Activated CD8-positive, alpha-beta T cell treated with anti-CD3 and anti-CD28 coated beads, Interleukin-2, amount 10 ng/mL, durations not matched to agents 7 days and 5 days (primary cell): ENCODE measurements at places on chromosomes 13 and 19. TPM values are rescaled to one million over a fixed set of nuclear protein-coding genes. Genes with fewer than 3 reads are reported as not detected.
A peak's percentile ranks its signal among the peaks of the same experiment; 100 is the strongest.

- H3K27ac ChIP-seq: no peak overlapping the region
- peaks cover 5% of the 10 kb centered on the region for H3K4me1 ChIP-seq
- no peak for DNase-seq
These were observed 95.1 kb downstream of the ATP8A2 start for GRCh38 chr13:25466880-25467279.

- DNase-seq: no peak
- no peak overlapping the region for H3K4me3 ChIP-seq
- no peaks in the 10 kb centered on the region for H3K36me3 ChIP-seq
- no peak overlapping the region for H3K27ac ChIP-seq
- no peaks in the 10 kb centered on the region for H3K27me3 ChIP-seq
These were observed 383.3 kb downstream of the DACH1 start for GRCh38 chr13:71483733-71484132.

DNA sequence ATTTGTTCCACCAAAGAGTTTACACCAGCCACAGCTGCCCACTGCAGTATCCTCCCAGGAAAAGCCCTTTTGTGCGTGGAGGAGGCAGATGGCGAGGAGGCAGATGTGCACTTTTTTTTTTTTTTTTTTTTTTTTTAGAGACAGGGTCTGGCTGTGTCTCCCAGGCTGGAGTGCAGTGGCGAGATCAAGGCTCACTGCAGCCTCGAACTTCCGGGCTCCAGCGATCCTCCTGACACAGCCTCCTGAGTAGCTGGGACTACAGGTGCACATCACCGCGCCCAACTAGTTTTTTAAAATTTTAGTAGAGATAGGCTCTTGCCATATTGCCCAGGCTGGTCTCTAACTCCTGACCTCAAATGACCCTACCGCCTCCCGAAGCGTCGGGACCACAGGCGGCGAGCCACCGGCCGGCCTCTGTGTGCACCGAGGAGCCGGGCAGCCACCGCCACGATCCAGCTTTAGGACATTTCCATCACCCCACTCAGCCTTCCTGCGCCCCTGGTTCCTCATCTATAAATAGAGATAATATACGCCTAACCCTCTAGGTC is 563 bp upstream of the PDCD5 start:
- H3K4me1 ChIP-seq: peaks cover 31% of the 10 kb centered on the region
- no peak for DNase-seq
- H3K4me3 ChIP-seq: peak overlapping the region; percentile 84
- peak overlapping the region; percentile 85 for H3K27ac ChIP-seq
- H3K27me3 ChIP-seq: peaks cover 12% of the 10 kb centered on the region
- H3K36me3 ChIP-seq: peaks cover 20% of the 10 kb centered on the region

GRCh38 chr19:7307590-7308218 is 13.5 kb upstream of the INSR start:
- no peak overlapping the region for H3K27ac ChIP-seq
- no peaks in the 10 kb centered on the region for H3K27me3 ChIP-seq
- no peak overlapping the region for H3K4me3 ChIP-seq
- no peak for DNase-seq
- no peaks in the 10 kb centered on the region for H3K36me3 ChIP-seq
- no peaks in the 10 kb centered on the region for H3K4me1 ChIP-seq

- H3K4me3 ChIP-seq: no peak overlapping the region
- H3K27ac ChIP-seq: no peak overlapping the region
- peaks cover 13% of the 10 kb centered on the region for H3K27me3 ChIP-seq
These were observed 53.9 kb upstream of the FLT1 start for GRCh38 chr13:28548872-28549271.

- H3K27me3 ChIP-seq: no peaks in the 10 kb centered on the region
- no peaks in the 10 kb centered on the region for H3K36me3 ChIP-seq
- no peak overlapping the region for H3K4me3 ChIP-seq
- no peak overlapping the region for H3K27ac ChIP-seq
- no peak for DNase-seq
- H3K4me1 ChIP-seq: no peaks in the 10 kb centered on the region
These were observed 16.0 kb upstream of the OLFM2 start for GRCh38 chr19:9952276-9952675.

- H3K4me1 ChIP-seq: peaks cover 12% of the 10 kb centered on the region
- no peak overlapping the region for H3K27ac ChIP-seq
- peak; percentile 21 for DNase-seq
- H3K27me3 ChIP-seq: peaks cover 56% of the 10 kb centered on the region
- H3K4me3 ChIP-seq: peak overlapping the region; percentile 20
- H3K36me3 ChIP-seq: no peaks in the 10 kb centered on the region
These were observed 1.1 kb upstream of the FARP1 start for GRCh38 chr13:98141509-98142379.

DNA sequence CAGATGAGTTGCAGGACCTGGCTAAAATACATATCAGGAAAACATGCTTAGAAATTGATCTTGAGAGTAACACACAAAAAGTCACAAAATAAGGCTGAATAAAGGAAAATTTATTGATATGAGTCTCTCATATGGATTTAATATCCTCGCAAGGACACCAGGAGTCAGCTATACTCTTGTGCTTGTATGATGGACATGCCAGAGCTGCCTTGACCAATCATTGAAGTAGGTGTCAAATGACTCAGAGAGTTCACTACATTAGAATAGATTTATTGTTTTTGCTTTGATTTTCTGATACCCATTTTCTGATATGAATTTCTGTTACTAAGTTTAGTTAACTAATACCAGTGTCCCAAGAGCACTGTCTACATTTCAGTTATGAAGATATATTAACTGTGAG is 37.4 kb upstream of the CSNK1A1L start:
- no peak for DNase-seq
- no peaks in the 10 kb centered on the region for H3K27me3 ChIP-seq
- H3K36me3 ChIP-seq: no peaks in the 10 kb centered on the region
- no peaks in the 10 kb centered on the region for H3K4me1 ChIP-seq
- no peak overlapping the region for H3K4me3 ChIP-seq

The RGCC gene
- total RNA-seq: 23.8 TPM

The TMEM150B gene
- total RNA-seq: 0.26 TPM

DNA sequence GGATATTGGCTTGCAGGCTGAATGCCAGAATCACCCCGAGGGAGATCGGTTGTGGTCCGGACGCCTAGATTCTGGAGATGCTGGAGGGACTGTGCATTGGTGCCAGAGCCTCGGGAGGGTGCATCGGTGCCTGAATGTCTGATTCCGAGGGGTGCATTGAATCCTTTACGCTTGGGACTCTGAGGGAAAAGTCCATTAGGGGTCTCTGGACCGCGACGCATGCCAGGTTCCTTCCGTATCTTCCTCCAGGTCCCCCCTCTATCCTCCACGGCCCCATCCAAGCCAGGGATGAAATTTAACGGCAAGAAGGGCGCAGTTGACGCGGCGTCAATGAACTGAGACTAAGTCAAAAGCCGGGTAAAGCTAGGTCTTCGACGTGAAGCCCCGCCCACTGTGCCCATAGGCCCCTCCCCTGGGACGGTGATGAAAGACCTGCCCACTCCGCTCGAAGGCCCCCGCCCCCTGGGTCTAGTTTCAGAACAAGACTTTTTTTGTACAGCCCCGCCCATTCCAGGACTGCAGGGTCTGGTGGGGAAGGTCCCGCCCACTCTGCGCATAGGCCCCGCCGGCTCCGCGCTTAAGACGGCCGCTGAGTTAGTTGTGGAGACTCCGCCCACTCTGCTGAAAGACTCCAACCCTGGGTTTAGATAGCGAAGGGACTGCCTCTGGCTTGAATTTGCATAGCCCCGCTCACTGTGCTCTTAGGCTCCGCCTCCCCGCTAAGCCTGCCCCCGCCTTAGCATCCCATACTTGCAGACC is 737 bp downstream of the ZNF575 start:
- H3K36me3 ChIP-seq: peaks cover 21% of the 10 kb centered on the region
- H3K4me3 ChIP-seq: peak overlapping the region; percentile 87
- peak; percentile 98 for DNase-seq
- H3K27me3 ChIP-seq: no peaks in the 10 kb centered on the region
- H3K27ac ChIP-seq: peak overlapping the region; percentile 98

The LILRB3 gene
- 1.1 TPM for total RNA-seq

The ELSPBP1 gene
- total RNA-seq: not detected

- H3K4me3 ChIP-seq: no peak overlapping the region
- no peaks in the 10 kb centered on the region for H3K36me3 ChIP-seq
- no peak for DNase-seq
- H3K27me3 ChIP-seq: no peaks in the 10 kb centered on the region
- peaks cover 37% of the 10 kb centered on the region for H3K4me1 ChIP-seq
These were observed 23.1 kb upstream of the CXCL17 start for GRCh38 chr19:42465827-42466280.

- no peak for DNase-seq
- no peaks in the 10 kb centered on the region for H3K27me3 ChIP-seq
- no peaks in the 10 kb centered on the region for H3K4me1 ChIP-seq
- H3K36me3 ChIP-seq: no peaks in the 10 kb centered on the region
These were observed 206.3 kb downstream of the FOXO1 start for GRCh38 chr13:40460116-40460515.

The CYP2S1 gene
- 0.95 TPM for total RNA-seq

DNA sequence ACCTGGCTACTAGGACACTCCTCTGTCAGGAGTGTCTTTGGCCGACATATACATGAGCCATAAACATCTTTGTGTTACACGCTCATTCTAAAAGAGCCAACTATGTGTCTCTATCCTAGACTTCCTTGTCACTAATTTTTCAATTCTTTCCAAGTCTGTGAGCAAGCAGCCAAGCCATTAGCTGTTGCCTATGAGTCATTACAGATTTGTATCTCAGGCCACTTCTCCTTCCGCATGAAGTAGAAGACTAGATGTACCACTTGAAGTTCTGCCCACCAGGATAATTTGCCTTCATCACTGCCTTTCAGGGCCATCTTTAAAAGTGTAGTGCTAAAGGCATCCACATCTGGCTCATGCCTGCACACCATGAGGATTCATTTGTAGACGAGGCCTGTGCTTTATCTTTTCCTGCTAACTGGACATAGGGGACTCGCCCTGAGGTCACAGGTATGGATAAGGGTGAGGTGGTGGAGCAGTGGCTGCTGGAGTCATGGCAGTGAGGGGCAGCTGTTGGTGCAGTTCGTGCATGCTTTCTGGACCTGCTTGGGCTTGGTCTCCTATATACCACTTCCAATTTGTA is 126.1 kb upstream of the KL start:
- H3K36me3 ChIP-seq: peaks cover 3% of the 10 kb centered on the region
- no peaks in the 10 kb centered on the region for H3K4me1 ChIP-seq
- H3K4me3 ChIP-seq: no peak overlapping the region
- no peaks in the 10 kb centered on the region for H3K27me3 ChIP-seq

The APOC4 gene
- total RNA-seq: not detected

DNA sequence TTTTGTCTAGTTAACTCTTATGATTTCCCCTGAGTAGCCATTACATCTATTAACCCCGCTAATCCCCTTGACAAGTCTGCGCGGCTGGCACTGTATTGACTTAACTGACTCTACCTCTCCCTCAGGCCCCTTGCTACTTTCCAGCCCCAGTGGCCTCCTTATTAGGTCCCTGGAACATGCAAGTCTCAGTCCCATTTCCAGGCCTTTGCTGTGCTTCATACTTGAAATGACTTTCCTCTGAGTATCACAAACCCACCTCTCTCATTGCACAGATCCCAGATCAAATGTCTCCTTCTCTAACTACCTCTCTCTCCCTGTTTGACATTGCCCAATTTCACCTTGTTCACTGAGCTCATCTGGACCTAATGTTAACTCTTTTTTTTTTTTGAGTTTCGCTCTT is 13.2 kb downstream of the SPACA6 start:
- DNase-seq: no peak
- H3K27ac ChIP-seq: no peak overlapping the region
- H3K27me3 ChIP-seq: peaks cover 20% of the 10 kb centered on the region
- H3K36me3 ChIP-seq: peaks cover 21% of the 10 kb centered on the region
- H3K4me3 ChIP-seq: peak overlapping the region; percentile 4

The REEP6 gene
- total RNA-seq: 1.7 TPM

The SPACA4 gene
- total RNA-seq: not detected

- no peak for DNase-seq
- H3K27ac ChIP-seq: no peak overlapping the region
- H3K4me3 ChIP-seq: no peak overlapping the region
- no peaks in the 10 kb centered on the region for H3K4me1 ChIP-seq
- no peaks in the 10 kb centered on the region for H3K27me3 ChIP-seq
These were observed 381.1 kb downstream of the DACH1 start for GRCh38 chr13:71485913-71486312.

DNA sequence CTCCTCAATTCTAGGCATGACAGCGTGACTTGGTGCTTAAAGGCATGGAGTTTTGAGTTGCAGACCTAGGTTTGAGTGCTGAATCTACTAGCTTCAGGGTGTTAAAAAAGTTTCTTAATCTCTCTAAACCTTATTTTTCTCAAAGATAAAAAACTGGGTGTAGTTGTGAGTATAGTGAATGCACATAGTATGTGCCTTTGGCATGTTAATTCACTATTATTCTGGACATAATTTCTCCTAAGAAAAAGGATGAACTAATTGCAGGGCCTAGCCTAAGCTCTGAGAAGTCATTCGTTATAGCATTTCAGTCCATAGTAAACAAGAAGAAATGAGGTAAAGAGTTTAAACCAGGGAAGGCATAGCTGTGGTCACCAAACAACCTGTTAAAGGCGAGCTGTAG is 149.0 kb downstream of the LACC1 start:
- no peak for DNase-seq
- H3K4me3 ChIP-seq: no peak overlapping the region
- no peaks in the 10 kb centered on the region for H3K4me1 ChIP-seq
- H3K36me3 ChIP-seq: no peaks in the 10 kb centered on the region
- peaks cover 4% of the 10 kb centered on the region for H3K27me3 ChIP-seq
- H3K27ac ChIP-seq: no peak overlapping the region

- no peak overlapping the region for H3K27ac ChIP-seq
- H3K27me3 ChIP-seq: no peaks in the 10 kb centered on the region
- H3K4me1 ChIP-seq: no peaks in the 10 kb centered on the region
These were observed 34.8 kb upstream of the SGCG start for GRCh38 chr13:23146006-23146405.

The KIR2DL4 gene
- not detected for total RNA-seq

- no peaks in the 10 kb centered on the region for H3K36me3 ChIP-seq
- no peak overlapping the region for H3K4me3 ChIP-seq
- H3K27ac ChIP-seq: no peak overlapping the region
These were observed 23.2 kb upstream of the CD33 start for GRCh38 chr19:51201712-51202111.

GRCh38 chr19:4186087-4186993 is 3.9 kb downstream of the ANKRD24 start:
- H3K27me3 ChIP-seq: no peaks in the 10 kb centered on the region
- peak; percentile 90 for DNase-seq
- H3K36me3 ChIP-seq: peaks cover 3% of the 10 kb centered on the region

The SIGLEC8 gene
- total RNA-seq: not detected

The ZNF493 gene
- 21.6 TPM for total RNA-seq

The CEP89 gene
- 23.2 TPM for total RNA-seq

GRCh38 chr19:1001538-1002166 is 1.4 kb downstream of the GRIN3B start:
- H3K27me3 ChIP-seq: peaks cover 27% of the 10 kb centered on the region
- H3K27ac ChIP-seq: no peak overlapping the region
- H3K36me3 ChIP-seq: no peaks in the 10 kb centered on the region
- H3K4me3 ChIP-seq: no peak overlapping the region
- peak; percentile 77 for DNase-seq

GRCh38 chr13:65633806-65634205 is 1596.3 kb downstream of the PCDH9 start:
- no peak for DNase-seq
- H3K4me1 ChIP-seq: no peaks in the 10 kb centered on the region
- H3K27ac ChIP-seq: no peak overlapping the region
- no peak overlapping the region for H3K4me3 ChIP-seq
- no peaks in the 10 kb centered on the region for H3K27me3 ChIP-seq

GRCh38 chr19:35320065-35320713 is 8.8 kb upstream of the CD22 start:
- H3K4me1 ChIP-seq: peaks cover 8% of the 10 kb centered on the region
- no peaks in the 10 kb centered on the region for H3K36me3 ChIP-seq
- no peak overlapping the region for H3K4me3 ChIP-seq
- peaks cover 9% of the 10 kb centered on the region for H3K27me3 ChIP-seq
- H3K27ac ChIP-seq: no peak overlapping the region

The CEACAM19 gene
- 0.34 TPM for total RNA-seq
